ENCODE measurements at places on chromosomes 2 and 18. TPM values are rescaled to one million over a fixed set of nuclear protein-coding genes. Genes with fewer than 3 reads are reported as not detected.

The REG1B gene
- not detected for total RNA-seq

The YWHAQ gene
- 152 TPM for total RNA-seq

The GAREM1 gene
- total RNA-seq: 5.5 TPM

The SLC8A1 gene
- 112 TPM for total RNA-seq

The SAG gene
- total RNA-seq: not detected

The SLC11A1 gene
- total RNA-seq: 0.09 TPM

The ELOA2 gene
- total RNA-seq: not detected

The AMER3 gene
- total RNA-seq: not detected

The PAIP2B gene
- total RNA-seq: 1.6 TPM

The MITD1 gene
- 30.1 TPM for total RNA-seq

The GRHL1 gene
- total RNA-seq: 1.3 TPM

The ZNF521 gene
- total RNA-seq: 35.7 TPM

The ZNF516 gene
- 10.8 TPM for total RNA-seq

The HTRA2 gene
- 32.9 TPM for total RNA-seq

The ALPG gene
- total RNA-seq: not detected

The GKN2 gene
- not detected for total RNA-seq

The GATA6 gene
- total RNA-seq: 22.5 TPM

The AOX1 gene
- total RNA-seq: 23.6 TPM

The TBR1 gene
- total RNA-seq: not detected

The TCF23 gene
- total RNA-seq: not detected

The SP5 gene
- total RNA-seq: not detected

The NEU2 gene
- not detected for total RNA-seq

The HOXD4 gene
- total RNA-seq: not detected

The UPP2 gene
- total RNA-seq: not detected

The ZNF2 gene
- 6.9 TPM for total RNA-seq

The RPRD1A gene
- 32.6 TPM for total RNA-seq

The FAM161A gene
- 8.1 TPM for total RNA-seq

The CDKL4 gene
- total RNA-seq: 0.90 TPM

The ERMN gene
- total RNA-seq: 0.18 TPM

The ALPP gene
- total RNA-seq: not detected

The PCARE gene
- under 0.01 TPM for total RNA-seq

The SFTPB gene
- total RNA-seq: 0.09 TPM

The WDR75 gene
- 55.7 TPM for total RNA-seq

The DARS1 gene
- 89.0 TPM for total RNA-seq

The FLACC1 gene
- total RNA-seq: 1.2 TPM

The COQ10B gene
- 56.6 TPM for total RNA-seq

The MPPE1 gene
- total RNA-seq: 24.0 TPM

All from fibroblast of the aortic adventitia (primary cell).